Kasumi-1 (cell line): ENCODE measurements at places on chromosomes 12 and 14.

DNA sequence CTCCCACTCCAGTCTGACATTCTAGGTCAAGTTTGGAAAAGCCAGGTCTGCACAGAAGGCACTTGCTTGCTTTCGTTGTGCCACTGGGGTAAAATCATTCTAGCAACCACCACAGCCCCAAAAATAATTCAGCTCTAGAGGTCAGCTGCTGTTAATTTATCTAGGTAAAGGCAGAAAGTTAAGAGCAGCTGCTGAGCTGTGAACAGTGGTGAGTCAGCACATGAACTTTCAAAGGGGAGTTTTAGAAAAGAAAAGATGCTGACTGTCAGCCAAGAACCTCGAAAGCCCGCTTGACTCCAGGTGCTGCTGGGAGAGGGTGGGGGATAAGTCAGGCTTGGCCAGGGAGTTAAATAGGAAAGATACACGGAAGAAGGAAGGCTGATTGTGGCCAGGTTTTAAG lies 12.7 kb downstream of the CCDC197 start:
- DNase-seq: no peak

DNA sequence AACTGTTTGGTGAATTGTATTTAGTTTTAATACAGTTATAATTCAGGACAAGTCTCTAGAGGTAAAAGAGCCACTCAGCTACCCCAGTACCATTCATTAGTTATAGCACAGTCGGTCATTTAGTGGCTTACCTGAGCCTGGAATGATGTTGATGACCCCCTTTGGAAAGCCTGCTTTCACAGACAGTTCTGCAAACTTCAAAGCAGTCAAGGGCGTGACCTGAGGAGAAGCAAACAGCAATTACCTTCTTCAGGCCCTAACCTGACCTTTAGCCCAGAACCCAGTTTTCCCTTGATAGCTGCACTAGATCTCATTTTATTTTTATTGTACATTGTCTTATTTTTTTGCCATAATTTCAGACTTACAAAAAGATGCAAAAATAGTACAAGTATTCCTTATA lies 43.8 kb downstream of the ALDH1L2 start:
- DNase-seq: no peak

DNA sequence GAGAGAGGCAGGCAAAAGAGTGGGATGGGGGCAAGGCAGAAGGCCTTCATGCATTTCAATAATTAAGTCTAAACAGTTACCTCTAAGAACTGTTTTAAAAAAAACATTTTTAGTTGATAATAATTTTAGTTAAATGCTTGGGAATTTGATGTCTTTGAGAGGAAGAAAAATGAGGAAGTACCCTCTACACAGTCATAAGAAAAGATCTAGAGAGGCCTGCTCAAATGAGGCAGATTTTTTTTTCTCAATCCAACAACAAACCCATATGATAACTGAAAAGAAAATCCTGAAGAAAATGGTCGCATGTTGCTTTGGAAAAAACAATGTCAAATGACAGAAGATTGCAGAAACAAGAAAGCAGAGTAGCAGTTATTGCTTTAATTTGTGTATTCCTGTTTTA lies 25.6 kb downstream of the SINHCAF start:
- DNase-seq: peak; percentile 27

DNA sequence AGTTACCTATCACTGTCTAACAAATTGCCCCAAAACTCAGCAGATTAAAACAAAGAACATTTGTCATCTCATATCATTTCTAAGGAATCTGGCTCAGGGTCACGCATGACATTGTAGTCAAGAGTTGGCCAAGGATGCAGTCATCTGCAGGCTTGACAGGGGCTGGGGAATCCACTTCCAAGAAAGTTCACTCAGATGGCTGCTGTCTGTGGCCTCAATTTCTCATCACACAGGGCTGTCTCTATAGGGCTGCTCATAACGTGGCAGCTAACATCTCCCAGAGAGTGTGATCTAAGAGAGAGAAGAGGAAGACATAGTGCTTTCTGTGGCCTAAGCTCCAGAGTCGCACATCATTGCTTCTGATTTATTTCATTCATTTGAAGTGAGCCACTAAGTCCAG lies 17.0 kb upstream of the IL22 start:
- no peak for DNase-seq

DNA sequence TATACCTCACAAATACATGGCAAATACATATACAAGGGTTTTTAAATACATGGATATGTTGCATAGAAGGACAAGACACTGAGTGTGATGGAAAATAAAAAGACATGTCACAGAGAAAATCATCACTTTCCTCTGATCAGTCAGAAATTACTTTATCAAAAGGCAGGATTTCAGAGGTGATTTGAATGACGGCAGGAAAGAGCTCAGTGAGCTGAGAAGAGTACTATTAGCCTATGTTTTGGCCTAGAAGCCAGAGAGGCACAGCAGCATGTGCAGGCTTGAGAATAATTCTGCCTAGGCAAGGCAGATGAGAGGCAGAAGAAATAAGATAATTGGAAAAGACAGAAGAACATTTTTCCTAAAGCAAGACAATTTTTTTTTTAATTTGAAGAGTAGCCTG lies 94.9 kb downstream of the BCAT1 start:
- DNase-seq: no peak

DNA sequence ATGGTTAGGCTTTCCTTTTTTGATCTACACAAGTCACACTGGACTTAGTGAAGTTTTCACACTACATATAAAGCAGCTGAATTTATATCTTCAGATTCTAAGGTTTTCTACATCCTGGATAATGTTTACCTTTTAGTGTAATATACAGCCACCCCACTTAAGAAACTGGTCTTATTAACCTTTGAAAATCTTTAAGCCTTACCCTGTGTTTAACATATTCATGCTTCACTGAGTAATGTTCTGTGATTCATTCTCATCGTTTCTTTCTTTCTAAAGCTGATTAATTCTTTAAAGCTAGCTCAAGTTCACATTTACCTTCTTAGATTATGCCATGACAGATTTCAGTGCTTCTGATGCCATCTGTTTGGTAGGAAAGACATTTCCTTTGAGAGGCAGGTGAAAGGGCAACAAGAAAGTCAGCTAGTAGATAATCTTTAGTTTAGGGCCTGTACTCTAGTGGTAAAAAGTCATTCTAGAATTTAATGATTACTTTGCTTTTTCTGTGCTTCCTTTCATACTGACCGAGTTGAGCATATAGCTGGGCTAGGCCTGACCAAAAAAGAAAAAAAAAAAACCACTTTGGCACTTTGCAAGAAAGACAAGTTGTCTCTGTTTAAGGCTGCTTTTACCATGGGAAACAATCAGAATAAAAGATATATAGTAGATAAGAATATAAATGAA lies 690.9 kb upstream of the FBXO33 start:
- DNase-seq: no peak

DNA sequence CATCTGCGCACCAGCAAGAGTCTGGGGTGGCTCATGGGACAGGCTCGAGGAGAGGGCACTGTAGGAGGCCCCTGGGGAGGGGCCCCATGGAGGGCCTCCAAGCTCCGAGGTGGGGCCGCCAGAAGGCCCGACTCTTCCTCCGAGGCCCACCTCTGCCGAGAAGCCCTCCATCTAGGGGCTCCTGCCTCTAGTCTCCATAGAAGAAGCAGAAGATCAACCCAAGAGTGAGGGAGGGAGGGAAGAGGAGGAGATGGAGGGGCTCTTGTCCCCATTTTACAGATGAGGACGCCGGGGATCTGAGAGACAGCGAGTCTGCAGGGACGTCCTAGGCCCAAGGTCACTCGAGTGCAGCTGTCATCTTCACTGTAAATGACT lies 41.2 kb downstream of the DIO3 start:
- DNase-seq: no peak

GRCh38 chr12:25436206-25437030 lies 116.7 kb downstream of the LMNTD1 start:
- DNase-seq: peak; percentile 69

DNA sequence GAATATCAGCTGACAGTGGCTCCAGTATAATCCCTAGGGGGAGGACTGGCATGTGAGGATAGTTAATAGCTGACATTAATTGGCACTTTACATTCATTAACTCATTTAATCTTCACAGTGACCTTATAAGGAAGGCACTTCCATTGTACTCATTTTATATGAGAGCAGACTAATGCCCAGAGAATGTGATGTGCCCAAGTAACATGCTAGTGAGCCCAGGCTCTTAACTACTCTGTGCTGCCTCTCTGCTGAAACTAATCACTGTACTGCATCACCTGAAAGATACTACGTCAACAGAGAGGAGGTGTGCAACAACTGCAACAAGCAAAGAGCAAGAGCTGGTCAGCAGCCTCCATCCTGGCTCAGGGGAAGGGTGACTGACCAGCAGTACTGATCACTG lies 40.1 kb downstream of the GALNT4 start:
- DNase-seq: no peak

GRCh38 chr14:101948666-101949216 lies 15.6 kb upstream of the DYNC1H1 start:
- DNase-seq: no peak

DNA sequence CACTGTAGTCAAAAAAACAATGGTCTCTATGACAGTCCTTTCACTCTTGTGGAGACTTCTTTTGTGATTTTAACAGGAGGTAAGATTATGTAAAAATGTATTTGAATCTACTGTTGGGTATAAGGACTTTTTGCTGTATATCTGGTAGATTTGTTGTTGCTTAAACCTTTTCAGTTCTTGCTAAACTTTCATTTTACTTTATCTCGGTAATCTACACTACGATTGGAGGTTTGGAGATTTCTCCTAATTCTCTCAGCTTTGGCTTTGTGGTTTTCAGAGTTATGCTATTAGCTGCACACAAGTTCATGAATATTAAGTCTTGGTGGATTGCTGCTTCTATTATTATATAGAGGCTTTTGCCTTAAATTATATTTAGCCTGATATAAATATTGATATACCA lies 116.6 kb upstream of the HIF1A start:
- DNase-seq: no peak

GRCh38 chr12:82182601-82183190 lies 175.5 kb downstream of the CCDC59 start:
- no peak for DNase-seq

DNA sequence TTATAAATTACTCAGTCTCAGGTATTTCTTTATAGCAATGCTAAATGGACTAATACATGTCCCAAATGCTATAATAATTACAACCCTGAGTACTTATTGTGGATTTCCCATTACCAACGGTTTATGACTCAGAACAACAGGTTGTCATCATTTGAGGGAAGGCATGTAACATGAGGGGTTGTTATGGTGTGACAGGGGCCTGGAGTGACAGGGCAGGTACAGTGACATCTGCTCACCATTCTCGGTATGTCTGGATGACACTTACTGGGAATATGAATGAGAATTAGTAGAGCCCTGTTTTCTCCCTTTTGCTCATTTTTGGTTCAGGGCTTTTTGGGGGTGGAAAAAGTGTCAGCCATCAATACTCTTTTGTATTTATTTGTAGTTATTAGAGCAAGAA lies 36.2 kb upstream of the FERMT2 start:
- no peak for DNase-seq

- peak; percentile 52 for DNase-seq
These were observed at the start of gene ARL6IP4 for GRCh38 chr12:122980183-122981035. Gene ARL6IP4, plus strand, starts transcription at chr12:122980681. Its CDS starts 459 bp downstream, at chr12:122981140.

- no peak for DNase-seq
These were observed 81.0 kb downstream of the PTPRR start for GRCh38 chr12:70839544-70839943.

- DNase-seq: no peak
These were observed 87.5 kb downstream of the SLC6A15 start for GRCh38 chr12:84825149-84825548.

DNA sequence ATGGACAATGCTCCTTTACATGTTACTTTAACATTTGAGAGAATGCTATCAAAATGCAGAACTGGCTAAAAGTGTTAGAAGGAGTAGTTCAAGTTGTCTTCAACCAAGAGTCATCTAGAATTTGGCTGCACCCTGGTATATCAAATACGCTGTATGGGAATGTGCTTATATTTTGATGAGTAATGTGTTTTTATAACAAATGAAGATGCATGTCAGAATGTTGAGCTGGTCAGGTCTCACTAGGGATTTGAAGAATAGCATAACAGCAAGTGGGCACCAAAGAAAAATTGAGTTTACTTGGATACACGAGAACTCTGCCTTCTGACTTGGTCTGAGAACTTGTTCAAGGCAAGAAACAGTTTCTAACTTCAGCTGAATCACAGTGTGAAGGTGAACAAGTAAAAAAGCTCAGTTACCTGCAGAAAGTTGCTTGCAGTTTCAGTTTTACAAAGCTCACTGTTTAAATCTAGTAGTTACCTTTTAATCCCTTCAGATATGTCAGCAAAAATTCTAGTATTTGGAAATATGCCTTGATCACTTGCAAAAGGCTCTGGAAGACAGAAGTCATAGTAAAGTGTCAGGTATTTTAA lies 82.3 kb downstream of the PDE3A start:
- no peak for DNase-seq

DNA sequence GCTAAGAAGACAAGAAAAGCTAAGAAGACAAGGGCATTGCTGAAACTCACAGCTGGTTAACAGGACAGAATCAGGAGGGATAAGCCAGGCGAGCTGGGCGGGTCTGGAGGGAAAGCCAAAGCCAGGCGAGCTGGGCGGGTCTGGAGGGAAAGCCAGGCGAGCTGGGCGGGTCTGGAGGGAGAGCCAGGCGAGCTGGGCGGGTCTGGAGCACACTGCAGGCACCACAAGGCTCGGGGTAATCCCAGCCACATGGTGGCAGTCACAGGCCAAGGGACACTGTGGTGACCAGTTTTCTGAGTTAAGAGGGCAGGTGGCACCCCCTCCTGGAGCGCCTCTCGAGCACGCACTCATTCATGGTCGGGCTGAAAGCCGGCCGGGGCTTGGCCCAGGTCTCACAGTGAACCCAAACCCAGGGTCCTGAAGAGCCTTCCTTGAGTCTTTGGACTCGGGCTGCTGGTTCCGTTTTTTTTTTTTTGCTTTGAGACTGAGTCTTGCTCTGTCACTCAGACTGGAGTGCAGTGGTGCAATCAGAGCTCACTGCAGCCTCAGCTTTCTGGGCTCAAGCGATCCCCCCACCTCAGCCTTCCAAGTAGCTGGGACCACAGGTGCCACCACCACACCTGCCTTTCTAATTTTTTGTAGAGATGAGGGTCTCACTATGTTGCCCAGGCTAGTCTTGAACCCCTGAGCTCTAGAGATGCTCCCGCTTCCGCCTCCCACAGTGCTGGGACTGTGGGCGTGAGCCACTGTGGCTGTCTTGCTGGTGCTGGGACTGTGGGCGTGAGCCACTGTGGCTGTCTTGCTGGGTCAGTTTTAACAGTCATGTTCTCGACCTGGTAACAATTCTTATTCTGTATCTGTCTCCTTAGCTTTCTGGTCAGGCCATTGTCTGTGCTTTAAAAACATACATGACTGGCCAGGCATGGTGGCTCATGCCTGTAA lies 40.2 kb downstream of the HSP90AA1 start:
- DNase-seq: peak; percentile 28

GRCh38 chr12:94743174-94743573 lies 92.8 kb upstream of the TMCC3 start:
- no peak for DNase-seq

- DNase-seq: no peak
These were observed 10.1 kb downstream of the MYRFL start for GRCh38 chr12:69835081-69835480.
